CD8-positive, alpha-beta memory T cell (primary cell): ENCODE measurements at places on chromosomes 6 and 20. TPM values are rescaled to one million over a fixed set of nuclear protein-coding genes. Genes with fewer than 3 reads are reported as not detected.

- no peak for DNase-seq
Measured at GRCh38 chr6:34079899-34080298, 66.0 kb downstream of the GRM4 start.

GRCh38 chr20:16556301-16556700 is 16.9 kb downstream of the KIF16B start:
- DNase-seq: no peak

Gene DEFB114
- not detected for total RNA-seq

DNA sequence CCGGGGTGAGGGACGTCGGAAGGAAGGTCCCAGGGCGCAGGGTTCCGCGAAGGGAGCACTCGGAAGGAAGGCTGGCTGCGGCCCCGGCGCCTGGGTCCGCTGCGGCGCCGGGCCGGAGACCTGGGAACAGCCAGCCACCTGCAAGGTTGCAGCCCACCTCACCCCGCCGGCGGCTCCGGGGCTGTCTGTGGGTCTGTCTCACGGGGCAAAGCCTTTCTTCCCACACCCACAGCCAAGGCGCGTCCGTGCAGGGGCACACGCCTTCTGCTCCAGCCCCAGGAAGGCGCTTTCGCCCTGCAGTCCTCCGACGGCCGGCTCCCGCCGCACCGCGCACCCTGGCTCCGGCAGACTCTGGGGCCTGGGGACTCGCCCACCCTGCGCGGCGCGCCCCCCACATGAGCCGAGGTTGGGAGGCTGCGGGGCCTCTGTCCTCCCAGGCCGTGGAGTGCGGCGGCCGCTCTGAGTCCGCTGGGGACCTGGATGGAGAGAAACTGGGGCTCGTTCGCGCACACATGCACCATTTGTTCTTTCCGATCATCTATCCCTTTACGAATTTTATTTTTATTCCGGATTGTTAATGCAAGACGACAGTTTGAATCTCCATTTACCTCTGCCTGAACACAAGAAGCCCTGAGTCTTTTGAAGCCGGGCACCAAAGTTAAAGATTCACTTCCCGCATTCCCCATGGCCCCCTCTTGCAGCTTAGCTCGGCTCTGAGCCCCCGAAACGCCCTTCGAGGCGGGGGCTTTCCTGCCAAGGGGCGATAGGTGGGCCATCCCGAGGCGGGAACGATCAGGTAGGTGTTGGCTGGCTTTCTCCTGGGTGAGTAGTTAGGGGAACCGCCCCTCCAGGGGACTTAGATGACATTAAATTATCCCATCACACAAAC is 4.5 kb upstream of the FOXC1 start:
- no peak for DNase-seq

- DNase-seq: no peak
Measured at GRCh38 chr6:133551847-133552341, 310.7 kb downstream of the EYA4 start.

Gene TMC2
- not detected for total RNA-seq

DNA sequence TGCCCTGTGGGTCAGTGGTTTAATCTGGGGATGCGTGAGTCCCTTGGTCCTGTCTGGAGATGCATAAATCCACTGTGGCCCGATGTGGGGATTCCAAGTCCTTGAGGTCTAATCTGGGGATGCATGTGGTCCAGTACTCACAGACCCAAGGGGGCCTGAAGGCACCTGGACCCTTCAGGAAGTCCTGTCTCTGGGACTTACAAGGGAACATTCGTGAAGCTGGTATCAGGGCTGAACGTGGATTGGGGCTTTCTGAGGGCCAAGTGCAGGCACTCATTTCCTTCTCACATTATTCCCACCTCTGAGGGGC is 25.2 kb upstream of the GTSF1L start:
- no peak for DNase-seq

Gene UNC93A
- not detected for total RNA-seq

DNA sequence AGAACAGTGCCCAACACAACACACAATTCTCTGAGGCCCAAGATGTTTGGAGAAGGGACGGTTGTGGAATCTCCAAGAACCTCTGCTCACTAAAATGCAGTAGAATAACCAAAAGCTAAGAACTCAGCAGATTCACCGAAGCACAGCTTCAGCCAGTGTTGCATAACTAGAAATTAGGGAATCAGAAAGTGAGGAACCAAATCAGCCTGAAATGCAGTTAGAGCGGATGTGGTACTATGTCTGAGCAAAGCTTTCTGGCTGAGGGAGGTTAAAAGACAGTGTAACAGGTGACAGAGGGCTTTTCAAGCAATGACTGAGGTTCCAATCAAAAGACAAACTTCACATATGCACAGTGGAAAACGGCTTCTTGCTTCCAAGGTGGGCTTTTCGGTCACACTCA is 197.9 kb upstream of the KCNK16 start:
- DNase-seq: no peak

Gene CLVS2
- not detected for total RNA-seq

Gene FBXL4
- 12.7 TPM for total RNA-seq

DNA sequence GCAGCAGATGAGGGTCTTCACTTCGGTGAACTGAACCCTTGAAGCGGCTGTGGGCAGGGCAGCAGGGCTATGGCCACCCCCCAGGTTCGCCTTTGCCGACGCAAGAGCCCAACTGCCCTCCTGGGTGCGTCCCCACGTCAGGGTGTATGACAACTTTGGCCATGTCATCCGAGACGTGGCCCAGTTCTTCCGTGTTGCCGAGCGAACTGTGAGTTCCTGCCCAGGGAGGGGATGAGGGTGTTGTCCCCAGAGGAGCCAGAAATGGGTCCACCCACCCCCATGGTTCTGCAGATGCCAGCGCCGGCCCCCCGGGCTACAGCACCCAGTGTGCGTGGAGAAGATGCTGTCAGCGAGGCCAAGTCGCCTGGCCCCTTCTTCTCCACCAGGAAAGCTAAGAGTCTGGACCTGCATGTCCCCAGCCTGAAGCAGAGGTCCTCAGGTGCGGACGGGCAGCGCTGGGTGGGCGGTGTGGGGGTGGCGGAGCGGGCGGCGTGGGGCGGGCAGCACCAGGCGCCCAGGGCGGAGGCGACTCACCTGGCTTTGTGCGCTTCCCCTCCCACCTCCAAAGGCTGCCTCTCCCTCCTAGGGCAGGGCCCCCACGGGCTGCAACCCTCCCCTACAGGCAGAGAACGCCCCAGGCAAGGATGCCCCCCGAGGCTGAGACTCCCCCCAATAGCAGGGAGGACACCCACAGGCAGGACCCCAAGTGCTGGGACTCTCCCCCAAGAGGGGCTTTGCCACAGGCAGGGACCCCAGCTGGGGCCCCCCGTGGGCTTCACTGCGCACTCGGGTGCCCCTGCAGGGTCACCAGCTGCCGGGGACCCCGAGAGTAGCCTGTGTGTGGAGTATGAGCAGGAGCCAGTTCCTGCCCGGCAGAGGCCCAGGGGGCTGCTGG is 6.2 kb upstream of the TNFRSF6B start:
- no peak for DNase-seq

DNA sequence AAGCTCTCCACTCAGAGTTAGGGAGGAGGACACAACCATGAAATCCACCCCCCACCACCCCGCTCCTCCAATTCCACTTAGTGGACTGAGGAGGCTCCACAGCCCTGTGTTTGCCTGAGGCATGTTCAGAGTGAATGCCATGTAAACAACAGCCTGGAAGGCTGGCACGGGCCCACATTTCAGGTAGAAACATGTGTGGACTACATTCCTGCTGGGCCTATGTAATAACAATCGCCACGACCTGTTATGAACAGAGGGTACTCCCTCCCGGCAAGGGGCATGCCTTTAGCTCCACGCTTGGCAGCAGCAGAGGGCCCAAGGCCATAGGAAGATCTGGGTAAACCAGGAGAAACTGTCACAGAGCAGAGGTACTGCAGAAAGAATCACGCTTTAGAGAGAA is 65.5 kb downstream of the ISM1 start:
- DNase-seq: no peak

- DNase-seq: no peak
Measured at GRCh38 chr6:106882601-106883518, 91.7 kb downstream of the CD24 start.

DNA sequence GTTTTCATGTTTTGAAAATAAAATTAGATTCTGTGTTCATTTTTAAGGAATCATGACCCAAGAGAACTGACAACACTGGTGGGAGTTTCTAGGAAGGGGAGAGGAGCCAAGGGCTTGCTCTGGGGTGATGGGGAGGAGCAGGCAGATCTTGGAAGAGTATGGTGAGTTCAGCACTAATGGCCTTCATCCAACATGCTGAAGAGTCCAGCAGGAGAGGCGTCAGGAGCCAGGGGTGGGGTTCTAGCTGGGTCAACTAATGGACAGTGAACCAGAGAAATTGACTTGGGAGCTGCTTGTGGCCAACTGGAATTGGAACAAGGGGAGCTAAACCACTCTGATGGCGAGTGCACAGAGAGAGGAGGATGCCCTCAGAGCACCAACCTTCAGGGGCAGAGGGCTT is 107.1 kb downstream of the MRPL14 start:
- DNase-seq: no peak

DNA sequence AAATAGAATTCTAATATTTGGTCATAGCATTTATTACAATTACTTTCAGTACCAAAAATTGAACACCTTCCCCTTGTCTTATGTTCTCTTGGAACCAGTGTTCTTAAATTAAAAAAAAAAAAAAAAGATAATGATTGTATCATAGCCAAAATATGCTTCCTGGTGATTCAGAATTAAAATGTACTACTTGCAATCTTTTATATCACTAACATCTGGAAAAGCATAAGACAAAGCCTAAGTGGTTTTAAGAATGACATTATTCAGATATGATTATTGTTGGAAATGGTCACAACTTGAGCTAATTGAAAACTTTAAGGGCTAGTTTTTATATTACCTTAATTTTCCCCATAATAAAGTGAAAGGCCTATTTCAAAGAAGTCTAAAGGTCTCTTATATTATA is 493.3 kb upstream of the MARCKS start:
- DNase-seq: no peak

GRCh38 chr6:36075656-36076055 is 48.0 kb downstream of the MAPK14 start:
- DNase-seq: peak; percentile 5

DNA sequence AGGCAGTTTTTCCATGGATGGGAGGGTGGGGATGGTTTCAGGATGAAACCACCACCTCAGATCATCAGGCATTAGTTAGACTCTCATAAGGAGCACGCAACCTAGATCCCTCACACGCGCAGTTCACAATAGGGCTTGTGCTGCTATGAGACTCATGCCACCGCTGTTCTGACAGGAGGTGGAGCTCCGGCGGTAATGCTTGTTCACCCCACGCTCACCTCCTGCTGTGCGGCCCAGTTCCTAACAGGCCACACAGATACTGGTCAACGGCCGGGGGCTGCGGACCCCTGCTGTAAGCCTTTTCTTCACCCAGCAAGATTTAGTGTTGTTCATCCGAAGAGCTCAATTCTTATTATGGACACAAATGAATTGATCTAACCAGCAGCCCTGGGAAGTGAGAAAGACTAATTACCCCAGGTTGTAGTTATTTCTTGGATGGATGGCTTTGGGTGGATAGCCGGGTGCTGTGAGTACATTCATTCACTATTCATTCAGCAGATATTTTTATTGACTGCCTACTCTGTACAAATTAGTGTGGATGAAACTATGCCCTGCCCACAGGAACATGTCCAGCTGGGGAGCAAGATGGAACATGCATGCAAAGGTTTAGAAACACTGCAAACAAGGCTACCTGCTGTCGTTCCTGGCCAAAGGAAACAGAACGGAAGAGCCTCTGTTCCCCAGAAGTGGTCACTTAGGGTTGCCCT is 57.2 kb downstream of the RIOK1 start:
- DNase-seq: no peak

DNA sequence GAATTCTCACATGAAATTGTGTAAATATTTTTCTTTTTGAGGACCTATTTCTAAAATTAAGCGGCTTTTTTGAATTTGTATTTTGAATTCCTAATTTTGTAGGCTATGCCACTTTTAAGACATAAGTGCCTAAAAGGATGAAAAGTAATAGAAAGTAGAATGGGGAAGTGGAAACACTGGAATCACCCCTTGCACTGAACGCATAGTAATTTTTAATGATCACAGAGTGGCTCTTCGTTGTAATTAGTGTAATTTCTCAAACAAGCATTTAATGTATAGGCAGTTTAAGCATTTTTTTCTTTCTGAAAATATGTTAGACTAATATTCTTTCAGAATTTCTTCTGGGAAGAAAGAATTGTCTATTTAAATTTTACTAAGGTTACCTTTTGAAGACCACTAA is 73.2 kb downstream of the ARID1B start:
- no peak for DNase-seq

- no peak for DNase-seq
Measured at GRCh38 chr20:7702141-7702540, 238.1 kb downstream of the HAO1 start.

DNA sequence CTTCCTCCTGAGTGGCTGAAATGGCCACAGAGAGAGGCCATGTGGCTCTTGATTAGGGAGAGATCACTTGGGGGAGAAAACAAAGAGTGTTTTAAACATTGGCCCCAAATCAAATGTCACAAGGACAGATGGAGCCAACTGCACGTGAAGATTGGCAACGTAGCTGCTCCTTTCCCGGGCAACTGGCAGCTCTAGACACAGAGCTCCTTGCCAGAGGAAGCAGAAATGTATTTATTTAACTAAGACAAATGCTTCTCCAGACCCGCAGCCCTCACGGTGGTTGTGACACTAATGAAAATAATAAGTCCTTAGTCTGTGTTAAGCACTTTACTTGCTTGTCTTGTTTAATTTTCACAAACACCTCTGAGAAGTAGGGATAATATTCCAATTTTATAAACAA is 49.6 kb upstream of the DSN1 start:
- no peak for DNase-seq

GRCh38 chr20:37562695-37563480 is 35.2 kb upstream of the BLCAP start:
- no peak for DNase-seq

- no peak for DNase-seq
Measured at GRCh38 chr6:37979392-37980221, 160.1 kb downstream of the ZFAND3 start.

DNA sequence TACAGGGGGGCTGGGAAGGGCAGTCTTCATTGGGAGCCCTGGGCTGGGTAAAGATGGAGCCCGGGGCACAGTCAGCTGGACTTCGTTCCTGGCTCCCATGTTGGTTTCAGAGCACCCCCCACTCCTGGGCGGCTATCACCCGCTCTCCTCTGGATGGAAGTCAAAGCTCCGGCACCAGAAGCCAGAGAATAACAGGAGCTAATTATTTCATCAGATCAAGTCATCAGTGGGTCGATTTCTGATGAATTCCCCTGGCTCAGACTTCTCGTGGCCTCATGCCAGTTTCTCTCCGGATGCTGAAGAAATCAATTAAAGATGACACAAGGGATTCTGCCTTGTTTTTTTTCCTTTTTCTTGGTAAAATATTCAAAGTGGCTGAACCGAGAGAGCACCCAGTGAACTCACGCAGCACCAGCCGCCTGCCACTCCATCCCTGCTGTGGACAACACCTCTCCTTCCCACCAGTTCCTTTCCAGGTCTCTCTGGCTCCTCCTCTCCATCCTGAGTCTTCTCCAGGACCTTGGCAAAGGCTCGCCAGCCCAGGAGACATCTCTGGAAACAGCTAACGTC is 22.5 kb downstream of the SULF2 start:
- DNase-seq: no peak

GRCh38 chr6:40285996-40286395 is 301.2 kb downstream of the LRFN2 start:
- DNase-seq: no peak

Gene SLC22A16
- total RNA-seq: not detected

GRCh38 chr6:167476844-167477595 is 152.1 kb downstream of the TTLL2 start:
- no peak for DNase-seq
